ENCODE measurements at places on chromosomes 16 and 17.

GRCh38 chr16:89320782-89321501 is 103.4 kb downstream of the ZNF778 start:
- DNase-seq: no peak

DNA sequence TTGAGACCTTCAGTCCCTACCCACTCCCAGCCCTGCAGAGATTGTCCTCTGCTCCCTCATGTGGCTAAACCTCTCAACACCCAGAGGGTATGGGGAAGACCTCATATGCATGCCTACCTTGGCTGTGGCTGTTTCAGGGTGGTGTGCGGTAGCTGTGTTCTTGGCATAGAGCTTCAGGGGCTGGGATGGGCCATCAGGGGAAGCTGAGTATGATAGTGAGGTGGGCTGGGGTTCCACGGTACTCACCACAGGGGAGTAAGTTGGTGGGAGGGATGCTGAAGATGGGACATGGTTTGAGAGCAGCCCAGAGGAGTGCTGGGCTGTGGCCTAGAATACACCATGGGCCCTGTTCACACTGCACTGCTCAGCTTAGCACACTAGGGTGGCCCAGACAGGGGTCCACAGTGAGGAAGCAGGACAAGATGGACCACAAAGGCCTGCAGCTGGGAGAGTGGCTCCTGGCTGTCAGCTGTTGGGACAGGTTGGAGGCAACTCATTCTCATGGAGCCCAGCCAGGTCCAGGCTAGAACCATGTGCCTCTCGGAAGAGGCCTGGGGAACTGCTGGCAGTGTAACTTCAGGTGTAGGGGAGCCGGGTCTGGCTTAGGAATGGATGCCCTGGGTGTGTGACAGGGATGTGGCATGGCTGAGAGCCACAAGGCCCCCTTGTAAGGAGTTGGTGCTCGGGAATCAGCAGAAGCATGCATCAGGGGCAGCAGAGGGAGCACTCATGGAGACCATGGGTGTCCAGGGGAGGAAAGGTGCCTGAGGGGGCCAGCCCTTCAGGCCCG is 3.1 kb downstream of the MFAP4 start:
- no peak for DNase-seq

GRCh38 chr17:44911133-44912001 is 3.9 kb downstream of the GFAP start:
- peak; percentile 63 for DNase-seq

DNA sequence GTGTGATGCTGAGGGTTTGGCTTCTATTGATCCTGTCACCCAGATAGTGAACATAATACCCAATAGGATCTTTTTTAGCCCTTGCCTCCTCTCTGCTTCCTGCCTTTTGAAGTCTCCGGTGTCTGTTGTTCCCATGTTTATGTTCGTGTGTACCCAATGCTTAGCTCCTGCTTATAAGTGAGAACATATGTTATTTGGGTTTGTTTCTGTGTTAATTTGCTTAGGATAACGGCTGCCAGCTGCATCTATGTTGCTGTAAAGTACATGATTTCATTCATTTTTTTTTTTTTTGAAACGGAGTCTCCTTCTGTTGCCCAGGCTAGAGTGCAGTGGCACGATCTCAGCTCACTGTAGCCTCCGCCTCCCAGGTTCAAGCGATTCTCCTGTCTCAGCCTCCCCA is 23.0 kb downstream of the DUS2 start:
- no peak for DNase-seq

DNA sequence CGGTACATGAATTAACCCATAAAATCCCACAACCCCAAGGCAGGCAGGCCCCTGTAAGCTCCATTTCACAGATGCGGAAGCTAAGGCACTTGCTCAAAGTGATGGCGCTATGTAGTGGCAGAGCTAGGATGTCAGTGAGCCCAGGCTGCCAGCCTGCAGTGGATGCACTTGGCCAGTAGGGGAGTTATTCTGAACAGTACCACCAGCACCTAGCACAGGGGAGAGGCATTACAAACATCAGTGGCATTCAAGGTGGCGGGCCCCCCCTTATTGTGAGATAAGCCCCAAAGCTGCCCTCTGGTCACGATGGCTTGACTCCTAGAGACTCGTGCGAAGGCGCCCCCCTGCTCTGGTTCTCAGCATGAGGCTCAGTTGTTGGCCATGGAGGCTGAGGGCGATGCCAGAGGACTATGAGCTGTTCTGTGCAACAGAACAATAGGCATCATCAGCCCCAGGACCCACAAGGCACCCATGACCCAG is 33.8 kb downstream of the GTF3C1 start:
- peak; percentile 20 for DNase-seq

DNA sequence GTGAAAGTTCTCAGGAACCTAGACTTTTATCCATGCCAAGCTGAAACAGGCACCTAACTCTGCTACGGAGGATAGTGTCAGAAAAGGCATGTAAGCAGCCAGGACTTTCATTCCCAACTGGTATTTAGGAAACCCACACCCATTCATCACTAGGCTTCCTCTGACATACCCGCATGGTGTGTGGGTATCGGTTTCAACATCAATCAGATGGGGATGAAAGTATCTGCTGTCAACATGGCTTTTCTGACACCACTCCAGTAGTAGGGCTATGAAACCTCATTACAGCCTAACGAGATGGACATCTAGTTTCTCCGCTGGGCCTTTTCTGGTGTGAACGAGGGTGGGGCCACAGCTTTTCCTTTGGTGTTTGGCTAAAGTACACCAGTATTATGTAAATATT is 1178.3 kb downstream of the CDH11 start:
- DNase-seq: no peak
